Activated CD4-positive, alpha-beta T cell treated with anti-CD3 and anti-CD28 coated beads, Interleukin-2, amount 50 U/mL, for 24 hours (primary cell): ENCODE measurements at places on chromosomes 1 and 21.

DNA sequence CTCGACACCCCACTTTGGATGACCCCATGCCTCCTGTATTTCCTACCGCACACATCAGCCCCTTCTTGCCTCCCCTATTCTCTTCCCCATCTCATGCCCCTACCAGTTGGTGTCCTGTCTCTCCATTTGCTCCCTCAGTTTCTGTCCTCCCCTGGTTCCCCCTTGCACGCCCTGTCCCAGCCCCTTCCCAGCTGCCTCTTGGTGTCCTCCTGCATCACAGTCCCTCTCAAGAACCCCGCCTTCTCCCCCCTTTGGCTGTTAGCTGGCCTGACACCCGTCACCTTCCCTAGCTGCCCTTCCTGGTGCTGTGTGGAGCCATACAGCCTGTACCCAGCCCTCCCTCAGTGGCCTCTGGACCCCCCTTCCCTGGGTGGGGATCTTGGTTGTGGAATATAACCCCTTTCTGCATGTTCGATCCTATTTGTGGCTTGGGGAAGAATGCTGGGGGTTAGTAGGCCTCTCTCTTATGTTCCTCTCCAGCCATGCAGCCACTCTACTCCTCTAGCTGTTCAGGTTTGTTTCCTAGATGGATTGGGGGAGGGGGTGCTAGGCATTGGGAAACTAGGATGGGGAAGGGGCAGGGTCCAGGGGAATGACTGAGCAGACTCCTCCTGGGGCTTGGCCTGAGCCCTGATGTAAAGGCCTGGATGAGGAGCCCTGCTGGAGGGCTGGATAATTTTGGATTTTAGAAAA, 41.4 kb upstream of the NFASC start:
- no peak for DNase-seq

- DNase-seq: no peak
Observed at GRCh38 chr21:15159382-15160020, 94.7 kb upstream of the NRIP1 start.

DNA sequence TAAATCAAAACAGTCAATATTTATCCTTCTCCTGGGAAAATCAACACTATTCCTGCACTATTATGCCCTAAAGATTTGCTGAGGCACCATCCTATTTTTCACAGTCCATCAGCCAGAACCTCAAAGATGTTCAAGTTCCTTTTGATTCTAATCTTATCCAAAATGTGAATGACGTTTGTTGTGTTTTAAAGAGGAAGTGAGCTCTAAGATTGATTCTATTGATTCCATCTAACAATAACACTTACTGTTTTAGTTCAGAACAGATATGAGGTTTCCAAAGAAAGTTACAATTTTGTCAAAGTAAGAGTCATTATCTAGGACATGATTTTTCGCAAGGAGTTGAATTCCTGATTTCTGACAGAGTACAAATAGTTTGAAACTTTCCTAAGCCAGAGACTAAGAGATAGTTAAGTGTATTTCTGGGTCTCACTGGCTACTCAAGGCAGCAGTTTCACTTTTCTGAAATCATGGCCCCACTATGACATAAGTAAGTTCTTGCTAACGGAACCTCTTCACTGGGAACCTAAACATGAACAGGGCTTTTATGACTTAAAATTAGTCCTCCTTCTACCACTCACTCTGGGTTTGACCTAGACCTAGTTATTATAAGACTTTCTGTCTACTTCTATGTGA, 84.7 kb downstream of the LHX9 start:
- no peak for DNase-seq

- no peak for DNase-seq
Observed at GRCh38 chr1:30422251-30422650, 301.1 kb downstream of the MATN1 start.

DNA sequence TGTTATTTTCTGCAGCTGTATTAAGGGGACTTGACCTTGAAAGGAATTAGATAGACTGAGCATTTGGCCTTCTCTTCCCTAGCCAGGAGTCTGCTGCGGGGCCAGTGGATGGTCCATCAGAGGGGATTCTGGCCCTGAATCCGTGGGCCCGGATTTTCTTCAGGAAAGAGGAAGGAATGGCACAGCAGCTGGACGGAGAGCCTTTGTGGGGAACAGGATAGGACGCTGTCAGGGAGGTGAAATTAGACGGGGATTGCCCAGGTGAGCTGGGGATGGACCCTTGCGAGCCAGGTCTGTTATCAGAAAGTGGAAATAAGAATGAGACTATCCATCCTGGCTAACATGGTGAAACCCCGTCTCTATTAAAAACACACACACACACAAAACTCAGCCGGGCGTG, 1.7 kb upstream of the C2CD2 start:
- no peak for DNase-seq

DNA sequence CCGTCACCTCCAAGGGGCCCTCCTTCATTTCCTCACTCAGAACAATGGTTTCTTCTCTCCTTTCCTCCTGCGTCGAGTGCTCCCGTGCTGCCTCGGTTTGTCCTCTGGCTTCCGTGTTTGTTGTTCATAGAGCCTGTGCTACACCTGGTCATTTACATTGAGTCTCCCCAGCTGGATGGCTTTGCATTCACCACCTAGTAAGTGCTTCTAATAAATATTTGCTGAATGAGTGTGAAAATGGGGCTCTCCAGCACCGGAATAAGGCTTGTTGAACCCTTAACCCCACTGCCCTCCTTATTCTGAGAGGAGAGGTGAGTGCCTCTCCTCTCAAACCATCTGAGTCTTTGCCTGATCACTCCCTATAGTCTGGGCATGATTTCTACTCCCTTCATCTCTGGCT, 104.9 kb downstream of the CNIH3 start:
- DNase-seq: no peak

DNA sequence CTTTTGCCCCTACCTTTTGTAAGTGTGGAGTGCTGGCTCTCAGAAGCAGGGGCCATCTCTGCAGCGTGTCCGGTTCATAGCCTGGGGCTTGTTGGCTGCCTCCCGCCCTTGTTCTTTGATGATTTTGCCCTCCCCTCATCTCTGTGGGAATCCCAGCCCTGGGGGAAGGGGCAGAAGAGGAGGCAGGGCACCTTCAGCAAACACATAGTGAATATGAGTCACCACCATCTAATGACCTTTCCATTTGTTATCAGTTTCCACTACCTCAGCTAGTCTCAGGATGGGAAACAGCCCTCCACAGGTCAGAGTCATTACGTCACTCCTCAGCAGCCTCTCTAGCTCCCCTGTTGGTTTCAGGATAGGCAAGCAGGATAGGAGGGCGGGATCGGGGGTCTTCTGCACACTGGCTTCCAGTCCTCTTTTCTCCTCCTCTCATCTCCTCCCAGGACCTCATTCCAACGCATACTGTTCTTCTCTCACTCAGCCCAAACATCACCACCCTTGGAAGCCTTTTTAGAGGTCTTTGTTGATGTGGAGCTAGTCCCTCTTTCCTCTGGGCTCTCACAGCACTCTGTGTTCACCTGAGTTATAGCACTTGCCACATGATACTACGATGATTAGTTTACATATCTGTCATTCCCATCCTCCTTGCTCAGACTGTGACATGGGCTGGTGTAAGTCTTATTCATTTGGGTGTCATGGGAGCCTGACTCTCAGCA, 15.8 kb downstream of the GADD45A start:
- DNase-seq: no peak

GRCh38 chr21:42397746-42398394, 2.0 kb upstream of the TMPRSS3 start:
- no peak for DNase-seq

DNA sequence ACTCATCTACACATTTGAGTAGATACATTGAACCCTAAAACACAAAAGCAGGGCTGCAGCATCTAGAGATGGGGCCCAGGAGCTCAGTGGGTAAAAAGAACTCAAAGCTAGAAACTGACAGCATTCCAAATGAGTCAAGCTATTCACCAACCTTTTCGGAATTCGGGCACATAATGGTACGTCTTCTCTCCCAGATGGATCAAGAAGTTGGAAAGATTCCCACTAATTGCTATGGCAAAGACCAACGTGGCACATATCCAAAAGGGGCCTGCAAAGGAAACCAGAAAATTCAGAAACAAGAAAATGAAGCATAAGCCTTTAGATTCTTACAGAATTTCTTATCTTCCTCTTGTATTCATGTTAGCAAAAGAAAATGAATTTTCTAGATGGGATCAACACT, 18.4 kb downstream of the YIPF1 start:
- DNase-seq: no peak

GRCh38 chr1:241603731-241604245, 36.4 kb downstream of the CHML start:
- no peak for DNase-seq

DNA sequence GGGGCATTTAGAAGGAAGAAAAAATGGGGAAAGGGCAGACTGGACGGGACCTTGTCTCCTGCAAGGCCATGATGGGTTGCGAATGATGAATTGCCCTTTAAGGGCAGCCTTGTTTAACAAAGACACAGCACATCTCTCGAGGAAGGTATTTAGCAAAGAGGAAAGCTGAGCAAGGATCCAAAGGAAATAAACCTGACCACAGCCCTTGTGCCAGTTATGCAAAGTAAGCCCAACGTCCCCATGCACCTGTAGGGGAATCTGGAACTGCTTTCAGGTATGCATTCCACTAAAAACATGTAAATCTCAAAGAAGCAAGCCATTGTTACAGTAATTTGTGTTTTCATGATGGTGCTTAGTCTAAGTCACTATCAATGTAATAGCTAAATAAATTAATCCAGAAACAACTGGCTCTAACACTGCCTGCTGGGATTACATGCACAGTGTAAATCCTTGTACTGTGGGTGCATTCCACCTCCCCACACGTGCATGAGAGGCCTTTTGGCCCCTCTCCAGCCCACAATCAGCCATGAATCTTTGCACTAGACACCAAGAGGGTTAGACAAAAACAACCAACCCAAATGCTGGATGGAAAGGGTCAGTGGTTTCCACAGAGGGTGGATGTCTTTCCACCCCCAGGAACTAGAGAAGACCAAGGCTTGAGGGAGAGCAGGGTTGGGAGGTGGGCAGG, 228.8 kb upstream of the KAZN start:
- DNase-seq: no peak

- DNase-seq: no peak
Observed at GRCh38 chr21:16837721-16838120, 675.1 kb upstream of the CXADR start.

DNA sequence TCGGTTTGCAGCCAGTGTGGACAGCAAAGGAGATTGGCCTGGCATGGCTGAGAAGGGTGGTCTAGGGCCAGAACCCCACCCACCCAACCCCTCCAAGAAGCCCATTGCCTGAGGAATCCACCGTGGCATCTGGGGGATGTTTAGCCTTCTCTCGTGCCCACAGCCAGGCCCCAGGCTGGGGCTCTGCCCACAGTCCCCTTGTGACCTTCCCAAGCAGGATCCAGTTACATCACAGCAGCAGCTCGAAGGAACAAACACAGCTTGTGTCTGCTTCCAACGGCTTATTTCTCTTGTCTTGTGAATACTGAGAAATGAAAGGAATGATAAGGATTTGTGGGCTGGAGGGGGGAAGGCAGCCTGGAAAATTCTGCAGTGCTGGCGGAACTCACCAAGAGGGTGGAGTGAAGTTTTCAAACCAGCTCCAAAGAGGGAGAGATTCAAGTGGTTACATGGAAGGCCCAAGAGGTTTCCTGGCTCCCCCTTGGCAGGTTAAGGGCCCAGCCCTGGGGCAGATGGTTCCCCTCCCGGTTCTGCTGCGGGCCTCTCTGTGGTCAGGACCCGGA, 61.6 kb downstream of the DHRS3 start:
- no peak for DNase-seq

DNA sequence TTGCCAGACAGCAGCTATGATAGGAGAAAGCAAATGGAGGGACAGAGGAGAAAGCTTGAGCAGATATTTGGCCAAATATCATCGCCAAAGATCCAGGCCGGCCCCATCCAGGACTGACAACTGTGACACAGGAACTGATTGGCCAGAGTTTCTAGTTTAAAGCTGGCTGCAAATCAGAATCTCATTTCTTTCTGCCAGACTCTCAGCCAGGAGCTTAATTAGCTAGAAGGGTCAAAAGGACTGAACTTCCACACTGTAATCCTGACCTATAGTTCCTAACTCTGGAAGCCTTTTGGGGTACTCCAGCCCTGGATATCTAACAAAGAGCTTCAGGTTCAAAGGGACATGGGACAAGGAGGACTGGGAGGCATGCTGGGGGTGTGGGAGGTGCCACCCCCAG, 106.7 kb upstream of the GNG12 start:
- DNase-seq: no peak

- DNase-seq: no peak
Observed at GRCh38 chr1:34268311-34268954, 91.7 kb downstream of the C1orf94 start.

DNA sequence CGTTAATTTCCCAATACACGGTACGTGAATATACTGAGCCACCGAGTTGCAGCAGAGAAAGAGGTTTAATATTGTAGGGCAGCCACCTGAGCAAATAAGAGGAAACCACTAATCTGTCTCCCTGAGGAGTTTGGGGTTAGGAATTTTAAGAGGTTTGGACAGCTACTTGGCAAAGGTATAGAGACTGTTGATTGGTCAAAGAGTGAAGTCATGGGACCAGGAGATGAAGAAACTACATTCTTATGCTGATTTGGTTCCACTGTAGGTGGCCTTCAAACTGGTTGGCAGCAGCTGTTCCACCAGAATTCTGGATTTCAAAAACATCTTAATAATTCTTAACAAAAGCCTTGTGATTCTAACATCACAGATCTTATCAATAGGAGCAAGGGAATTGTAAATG, 485.4 kb upstream of the PRMT6 start:
- no peak for DNase-seq

- no peak for DNase-seq
Observed at GRCh38 chr1:160724465-160725242, 13.0 kb upstream of the CD48 start.

- DNase-seq: no peak
Observed at GRCh38 chr1:180925471-180926051, 12.9 kb downstream of the KIAA1614 start.

- DNase-seq: no peak
Observed at GRCh38 chr21:45747233-45747766, 103.8 kb downstream of the PCBP3 start.

DNA sequence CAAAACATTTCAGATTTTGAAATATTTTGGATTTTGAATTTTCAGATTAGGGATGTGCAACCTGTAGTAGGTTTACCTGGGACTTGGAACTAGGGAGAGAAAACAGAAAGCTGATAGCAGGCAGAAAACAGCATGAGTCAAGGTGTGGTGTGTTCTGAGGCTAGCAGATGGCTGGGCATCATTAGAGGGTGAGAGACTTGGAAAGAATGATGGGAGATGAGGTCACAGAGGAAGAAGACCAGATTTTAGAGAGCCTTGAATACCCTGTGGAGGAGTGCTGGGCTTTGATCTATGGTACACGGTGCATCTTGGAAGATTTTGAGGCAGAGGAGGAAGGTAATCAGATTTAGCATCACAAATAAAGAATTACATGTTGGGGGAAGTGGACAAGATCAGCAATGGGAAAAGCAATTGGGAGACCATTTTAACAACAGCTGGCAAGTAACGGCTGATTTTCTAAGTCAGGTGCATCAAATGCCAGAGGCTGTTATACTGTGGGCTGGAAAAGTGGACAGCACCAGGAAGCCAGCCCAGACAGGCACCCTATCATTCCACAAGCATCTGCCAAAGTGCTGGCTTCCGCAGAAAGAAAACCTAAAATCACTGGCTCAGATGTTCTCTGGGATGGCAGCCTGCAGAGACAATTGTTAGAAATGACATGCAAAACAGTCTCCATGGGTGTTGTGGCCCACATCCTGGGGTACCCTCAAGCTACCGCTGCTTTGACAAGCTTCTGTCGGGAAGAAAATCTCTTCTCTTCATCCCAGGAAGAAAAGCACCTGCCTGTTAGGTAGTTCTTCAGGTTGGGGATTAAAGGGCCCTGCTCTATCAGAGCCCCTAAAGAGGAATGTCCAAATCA, 30.9 kb upstream of the CAMK1G start:
- DNase-seq: no peak
